Activated CD4-positive, alpha-beta memory T cell treated with anti-CD3 and anti-CD28 coated beads, Interleukin-2, amount 10 ng/mL, durations not matched to agents 7 days and 5 days (primary cell): ENCODE measurements at places on chromosomes 12 and 14. TPM values are rescaled to one million over a fixed set of nuclear protein-coding genes. Genes with fewer than 3 reads are reported as not detected.
A peak's percentile ranks its signal among the peaks of the same experiment; 100 is the strongest.

DNA sequence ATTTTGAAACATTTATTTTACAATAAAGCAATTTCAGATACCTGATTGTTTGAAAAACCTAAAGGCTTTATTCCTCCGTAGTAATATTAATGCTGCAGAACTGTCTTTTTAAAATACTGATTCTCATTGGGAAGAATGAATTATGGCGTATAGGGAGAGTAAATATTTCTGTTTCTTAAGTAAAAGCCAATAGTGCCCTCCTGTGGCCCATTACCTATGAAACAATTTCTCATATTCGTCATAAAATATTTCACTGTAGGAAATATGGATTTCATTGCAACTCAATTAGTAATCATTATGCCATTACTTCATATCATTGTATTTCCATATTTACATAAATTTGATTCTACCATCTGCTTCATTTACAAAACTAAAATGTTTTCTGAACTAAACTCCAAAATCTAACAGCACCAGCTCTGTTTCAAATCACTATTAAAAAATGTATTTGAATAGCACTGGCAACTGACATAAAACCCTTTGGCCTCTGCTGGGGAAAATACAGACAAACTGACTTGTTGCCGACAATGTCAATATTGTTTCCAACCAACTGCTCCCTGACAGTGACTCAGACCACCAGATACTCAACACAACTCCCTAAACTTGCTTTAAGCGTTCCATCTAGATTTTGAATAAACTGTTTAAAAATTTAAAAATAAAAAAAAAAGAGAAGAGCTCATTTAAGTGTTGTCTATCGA lies 290.3 kb downstream of the NAV3 start:
- H3K4me3 ChIP-seq, result no peak overlapping the region
- H3K27ac ChIP-seq, result no peak overlapping the region
- no peaks in the 10 kb centered on the region for H3K36me3 ChIP-seq

TCL1B gene
- not detected for total RNA-seq

POTEM gene
- not detected for total RNA-seq

ANO4 gene
- total RNA-seq, result not detected

DNA sequence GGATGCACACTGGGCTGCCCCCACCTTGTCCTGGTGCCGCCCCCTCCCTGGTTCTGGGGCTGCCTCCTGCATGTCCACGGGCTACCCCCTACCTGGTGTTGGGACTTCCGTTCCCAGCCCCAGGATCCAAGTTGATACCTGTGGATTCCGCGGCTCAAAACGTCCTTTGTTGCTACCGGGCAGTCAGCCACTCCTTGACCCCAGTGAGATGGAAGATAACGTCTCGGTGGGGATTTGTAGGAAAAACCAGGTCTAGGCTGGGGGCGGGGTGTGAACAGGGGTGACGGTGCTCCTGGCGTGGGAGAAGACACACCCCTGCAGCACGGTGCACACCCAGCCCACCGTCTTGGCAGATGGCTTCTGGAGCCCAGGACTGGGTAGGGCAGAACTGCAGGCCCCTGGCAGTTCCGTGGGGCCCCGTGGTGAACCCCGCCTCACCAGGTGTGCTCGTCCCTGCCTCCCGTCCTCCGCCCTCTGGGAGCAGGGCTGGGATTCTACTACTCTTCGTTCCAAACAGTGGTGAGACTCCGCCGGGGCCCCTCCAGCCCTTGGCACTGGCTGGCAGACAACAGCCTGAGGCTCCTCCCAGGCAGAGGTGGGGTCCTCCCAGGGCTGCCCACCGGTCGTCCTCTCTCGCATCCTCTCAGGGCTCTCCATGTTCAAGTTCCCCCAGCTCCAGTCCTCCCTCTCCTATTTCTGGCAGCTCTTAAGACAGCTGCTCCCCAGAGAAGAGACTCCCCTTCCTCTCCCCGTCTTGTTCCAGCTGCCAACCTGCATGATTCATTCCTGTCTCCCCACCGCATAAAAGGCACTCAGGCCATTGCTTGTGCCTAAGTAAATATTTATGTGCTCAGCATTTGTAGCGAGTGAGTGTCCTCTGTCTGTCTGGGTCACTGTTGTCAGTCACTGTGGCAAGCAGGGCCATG lies 75.5 kb downstream of the FBXL14 start:
- H3K4me1 ChIP-seq, result no peaks in the 10 kb centered on the region
- no peak for DNase-seq
- peaks cover 32% of the 10 kb centered on the region for H3K27me3 ChIP-seq
- H3K36me3 ChIP-seq, result no peaks in the 10 kb centered on the region
- no peak overlapping the region for H3K4me3 ChIP-seq

EGLN3 gene
- 10.9 TPM for total RNA-seq

DNA sequence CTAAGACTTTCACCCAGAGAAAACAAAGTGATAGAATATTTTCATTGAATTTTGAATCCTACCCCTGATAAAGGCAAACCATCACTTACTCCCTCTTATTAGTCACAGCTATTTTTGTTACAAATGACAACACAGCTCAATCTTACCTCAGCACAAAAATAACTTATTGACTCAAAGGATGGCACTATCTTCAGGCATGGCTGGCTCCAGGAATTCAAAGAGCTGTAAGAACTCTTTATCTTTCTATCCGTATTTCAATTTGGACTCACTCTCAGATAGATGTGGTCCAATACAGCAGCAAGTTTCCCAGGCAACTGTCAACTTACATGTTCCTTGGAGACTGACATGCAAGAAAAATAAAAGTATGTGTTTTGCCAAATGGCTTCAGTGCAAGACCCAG lies 709.4 kb upstream of the MDGA2 start:
- H3K36me3 ChIP-seq, result no peaks in the 10 kb centered on the region
- no peak for DNase-seq
- no peaks in the 10 kb centered on the region for H3K4me1 ChIP-seq
- H3K27me3 ChIP-seq, result no peaks in the 10 kb centered on the region
- H3K4me3 ChIP-seq, result no peak overlapping the region
- H3K27ac ChIP-seq, result no peak overlapping the region

DNA sequence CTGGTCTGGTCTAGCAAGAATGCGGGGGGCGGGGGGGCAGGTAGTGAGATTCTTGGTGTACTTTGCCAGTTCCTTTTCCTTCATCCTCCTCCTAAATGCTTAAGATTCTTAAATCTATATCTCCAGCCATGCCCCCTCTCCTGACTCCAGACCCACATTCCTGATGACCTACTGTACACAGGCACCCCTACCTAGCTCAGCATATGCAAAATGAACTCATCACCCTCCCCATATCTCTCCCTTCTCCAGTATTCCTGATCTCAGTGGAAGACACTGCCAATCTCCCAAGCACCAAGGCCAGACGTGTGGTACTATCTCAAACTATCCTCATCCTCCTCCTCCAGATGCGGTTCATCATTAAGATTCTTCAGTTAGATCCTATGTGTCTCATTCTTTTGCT lies 215.8 kb downstream of the SPTSSA start:
- DNase-seq, result no peak
- no peak overlapping the region for H3K27ac ChIP-seq
- H3K4me3 ChIP-seq, result no peak overlapping the region
- H3K36me3 ChIP-seq, result no peaks in the 10 kb centered on the region
- peaks cover 22% of the 10 kb centered on the region for H3K27me3 ChIP-seq
- H3K4me1 ChIP-seq, result no peaks in the 10 kb centered on the region

VRTN gene
- not detected for total RNA-seq

GRCh38 chr12:106878804-106879203 lies 76.9 kb upstream of the TMEM263 start:
- no peak for DNase-seq
- no peaks in the 10 kb centered on the region for H3K4me1 ChIP-seq
- no peak overlapping the region for H3K4me3 ChIP-seq

ACSM4 gene
- total RNA-seq, result not detected

DNA sequence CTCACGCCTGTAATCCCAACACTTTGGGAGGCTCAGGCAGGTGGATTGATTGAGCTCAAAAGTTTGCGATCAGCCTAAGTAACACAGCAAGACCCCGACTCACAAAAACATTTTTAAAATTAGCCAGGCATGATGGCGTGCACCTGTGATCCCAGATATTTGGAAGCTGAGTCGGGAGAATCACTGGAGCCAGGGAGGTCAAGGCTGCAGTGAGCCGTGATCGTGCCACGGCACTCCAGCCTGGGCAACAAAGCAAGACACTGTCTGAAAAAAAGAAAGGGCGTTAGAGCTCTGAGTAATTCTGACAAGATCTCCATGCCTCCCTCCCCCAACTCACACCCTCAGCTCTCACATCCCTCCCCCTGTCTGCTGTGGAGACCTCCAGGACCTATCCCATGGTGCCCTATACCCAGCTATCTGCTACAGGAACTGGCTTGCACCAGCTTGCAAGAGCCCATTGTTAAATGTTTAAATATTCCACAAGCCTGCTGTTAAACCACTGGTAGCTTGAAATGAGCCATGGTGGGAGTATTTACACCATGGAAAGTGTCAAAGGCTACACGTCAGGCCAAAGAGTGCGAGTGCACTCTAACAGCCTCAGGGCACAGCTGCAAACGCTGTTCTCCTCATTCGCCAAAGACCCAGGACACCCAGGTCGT lies 35.1 kb upstream of the PPP2R5C start:
- peaks cover 46% of the 10 kb centered on the region for H3K4me1 ChIP-seq
- DNase-seq, result no peak
- H3K27ac ChIP-seq, result no peak overlapping the region

RD3L gene
- total RNA-seq, result not detected

- no peak overlapping the region for H3K27ac ChIP-seq
- peak overlapping the region; percentile 50 for H3K4me3 ChIP-seq
- no peak for DNase-seq
- peaks cover 49% of the 10 kb centered on the region for H3K27me3 ChIP-seq
- H3K36me3 ChIP-seq, result no peaks in the 10 kb centered on the region
Observed at GRCh38 chr14:99792210-99792535, 1.0 kb upstream of the EML1 start.

GRCh38 chr14:55398679-55399078 lies 13.0 kb downstream of the ATG14 start:
- no peaks in the 10 kb centered on the region for H3K27me3 ChIP-seq
- H3K4me3 ChIP-seq, result no peak overlapping the region
- H3K36me3 ChIP-seq, result peaks cover 7% of the 10 kb centered on the region
- H3K4me1 ChIP-seq, result peaks cover 9% of the 10 kb centered on the region
- H3K27ac ChIP-seq, result no peak overlapping the region

- no peaks in the 10 kb centered on the region for H3K4me1 ChIP-seq
- H3K27ac ChIP-seq, result no peak overlapping the region
- H3K27me3 ChIP-seq, result no peaks in the 10 kb centered on the region
- no peaks in the 10 kb centered on the region for H3K36me3 ChIP-seq
- H3K4me3 ChIP-seq, result no peak overlapping the region
- DNase-seq, result no peak
Observed at GRCh38 chr14:78823035-78823434, 652.9 kb downstream of the NRXN3 start.

RNF10 gene
- 225 TPM for total RNA-seq

ANKRD52 gene
- 50.1 TPM for total RNA-seq

SERPINA10 gene
- not detected for total RNA-seq

TGM1 gene
- 4.0 TPM for total RNA-seq

DNA sequence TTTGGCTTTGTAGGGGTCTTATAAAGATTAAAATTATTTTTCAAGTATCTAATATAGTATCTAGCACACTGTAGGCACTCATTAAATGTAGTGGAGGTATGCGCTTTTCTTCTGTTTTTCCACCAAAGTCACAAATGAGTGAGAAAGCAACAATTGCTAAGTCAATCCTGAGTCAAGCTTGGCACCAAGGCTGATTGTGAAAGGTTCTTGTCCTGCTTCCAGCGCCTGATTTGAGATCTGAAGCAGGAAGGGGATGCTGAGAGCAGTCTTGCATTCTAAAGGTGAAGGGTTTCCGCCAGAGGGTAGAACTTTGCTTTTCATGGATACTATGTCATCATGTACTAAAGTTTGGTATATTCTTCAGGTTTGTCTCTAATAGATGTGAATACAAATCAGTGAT lies 64.9 kb upstream of the DAAM1 start:
- H3K4me1 ChIP-seq, result no peaks in the 10 kb centered on the region
- no peak overlapping the region for H3K4me3 ChIP-seq
- no peaks in the 10 kb centered on the region for H3K36me3 ChIP-seq
- H3K27me3 ChIP-seq, result peaks cover 24% of the 10 kb centered on the region
- H3K27ac ChIP-seq, result no peak overlapping the region

DNA sequence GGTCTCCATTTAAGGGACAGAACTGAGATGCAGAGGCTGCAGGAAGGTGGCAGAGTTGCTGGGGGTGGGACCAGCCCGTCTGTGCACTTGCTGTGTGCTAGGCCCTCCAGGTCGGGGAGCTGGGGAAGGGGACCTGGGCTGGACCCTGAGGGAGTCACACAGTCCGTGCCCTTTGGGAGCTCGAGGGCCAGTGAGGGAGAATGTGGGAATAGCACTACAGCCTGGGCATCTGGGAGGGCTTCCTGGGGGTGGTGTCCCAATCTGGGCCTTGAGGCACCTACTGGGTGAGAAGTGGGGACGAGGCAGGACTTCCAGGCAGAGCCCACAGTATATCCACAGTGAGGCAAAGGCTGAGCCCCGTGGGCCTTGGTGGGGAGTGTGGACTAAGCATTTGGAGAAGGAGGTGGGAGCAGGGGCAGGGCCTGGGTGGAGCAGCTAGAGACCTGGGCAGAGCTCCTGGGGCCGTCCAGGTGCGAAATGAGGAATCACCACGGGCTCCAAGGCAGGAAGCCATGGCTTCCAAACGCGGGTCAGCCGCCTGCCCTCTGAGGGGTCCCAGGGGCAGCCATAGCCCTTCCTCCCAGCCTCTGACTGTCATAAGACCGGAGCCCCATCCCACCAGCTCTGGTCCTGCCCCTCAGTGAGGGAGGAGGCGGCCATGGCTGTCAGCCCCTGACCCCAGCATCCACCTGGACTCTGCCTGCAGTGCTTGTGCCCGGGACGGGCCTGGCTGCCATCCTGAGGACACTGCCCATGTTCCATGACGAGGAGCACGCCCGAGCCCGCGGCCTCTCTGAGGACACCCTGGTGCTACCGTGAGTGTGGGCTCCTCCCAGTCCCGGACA lies 6.6 kb downstream of the ASPG start:
- no peaks in the 10 kb centered on the region for H3K27me3 ChIP-seq
- DNase-seq, result no peak
- peaks cover 4% of the 10 kb centered on the region for H3K4me1 ChIP-seq
- H3K27ac ChIP-seq, result no peak overlapping the region
- no peaks in the 10 kb centered on the region for H3K36me3 ChIP-seq

DNA sequence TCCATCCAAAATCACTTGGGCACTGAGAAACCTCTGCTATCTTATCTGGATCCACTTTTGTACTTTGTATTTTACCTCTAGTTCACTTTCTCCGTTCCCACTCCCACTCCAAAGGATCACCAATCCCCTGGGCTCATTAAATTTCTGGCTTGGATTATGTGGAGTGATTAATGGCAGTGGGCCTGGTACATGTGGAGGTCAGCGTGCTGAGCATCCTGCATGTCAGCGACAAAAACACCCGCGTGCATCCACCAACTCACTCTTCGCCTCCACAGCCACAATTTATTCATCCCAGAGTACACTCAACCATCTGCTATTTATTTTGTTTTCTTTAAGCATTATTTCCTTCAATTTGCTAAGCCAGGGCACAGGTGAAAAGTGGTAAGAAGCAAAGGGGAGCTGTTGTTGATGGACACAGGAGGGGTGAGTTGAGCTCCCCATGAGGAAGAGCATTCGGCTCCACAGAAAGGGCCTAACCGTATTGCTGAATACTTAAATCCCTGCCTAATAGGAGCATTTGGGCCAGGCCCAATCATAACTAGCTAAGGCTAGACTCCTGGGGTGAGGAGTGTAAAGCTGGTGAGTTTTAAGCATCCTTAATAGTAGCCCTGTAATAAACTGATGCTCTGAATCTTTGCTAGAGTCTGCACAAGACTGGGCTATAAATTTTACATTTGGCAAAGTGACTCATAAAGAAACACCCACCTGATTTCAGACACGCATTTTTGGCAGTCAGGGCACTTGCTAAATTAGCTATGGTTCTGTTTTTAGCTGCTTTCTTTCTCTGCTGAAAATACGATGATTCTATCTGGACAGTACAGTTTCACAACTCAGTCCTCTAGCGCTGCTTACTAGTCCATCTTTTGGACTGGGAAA lies 137.8 kb downstream of the SLC25A21 start:
- no peaks in the 10 kb centered on the region for H3K36me3 ChIP-seq
- DNase-seq, result no peak
- H3K4me1 ChIP-seq, result no peaks in the 10 kb centered on the region
- H3K27ac ChIP-seq, result no peak overlapping the region

PRR4 gene
- 0.68 TPM for total RNA-seq

OTUB2 gene
- 7.9 TPM for total RNA-seq
